ENCODE measurements at places on chromosomes 16 and 17.

GRCh38 chr17:2396192-2396567 is 4.7 kb downstream of the MNT start:
- no peak for DNase-seq

- DNase-seq: no peak
Measured at GRCh38 chr16:8920645-8921346, 38.6 kb downstream of the LITAFD start.

DNA sequence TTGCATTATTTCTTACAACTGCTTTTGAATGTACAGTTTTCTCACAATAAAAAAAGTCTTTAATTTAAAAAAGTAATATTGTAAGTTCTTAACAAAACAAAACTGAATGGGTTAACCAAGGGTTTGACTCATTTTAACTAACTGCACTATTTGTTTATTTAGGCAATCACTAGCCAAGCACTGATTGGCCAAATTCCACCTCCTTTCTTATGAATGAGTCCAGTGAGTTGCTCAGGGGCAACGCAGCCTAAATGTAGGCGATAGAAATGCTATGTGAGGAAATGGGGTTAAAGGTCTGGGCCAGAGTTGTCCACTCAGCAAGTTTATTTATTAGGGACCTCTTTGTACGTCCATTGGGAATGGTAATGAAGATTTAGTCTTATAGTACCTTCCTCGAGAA is 89.6 kb upstream of the MAF start:
- DNase-seq: no peak

- no peak for DNase-seq
Measured at GRCh38 chr16:84531671-84532111, 27.2 kb upstream of the MEAK7 start.

- no peak for DNase-seq
Measured at GRCh38 chr17:75807861-75808260, 23.3 kb downstream of the UNK start.

Data from NCI-H2081 (cell line).